HEK293T (cell line): ENCODE measurements at places on chromosomes 6 and 20.

DNA sequence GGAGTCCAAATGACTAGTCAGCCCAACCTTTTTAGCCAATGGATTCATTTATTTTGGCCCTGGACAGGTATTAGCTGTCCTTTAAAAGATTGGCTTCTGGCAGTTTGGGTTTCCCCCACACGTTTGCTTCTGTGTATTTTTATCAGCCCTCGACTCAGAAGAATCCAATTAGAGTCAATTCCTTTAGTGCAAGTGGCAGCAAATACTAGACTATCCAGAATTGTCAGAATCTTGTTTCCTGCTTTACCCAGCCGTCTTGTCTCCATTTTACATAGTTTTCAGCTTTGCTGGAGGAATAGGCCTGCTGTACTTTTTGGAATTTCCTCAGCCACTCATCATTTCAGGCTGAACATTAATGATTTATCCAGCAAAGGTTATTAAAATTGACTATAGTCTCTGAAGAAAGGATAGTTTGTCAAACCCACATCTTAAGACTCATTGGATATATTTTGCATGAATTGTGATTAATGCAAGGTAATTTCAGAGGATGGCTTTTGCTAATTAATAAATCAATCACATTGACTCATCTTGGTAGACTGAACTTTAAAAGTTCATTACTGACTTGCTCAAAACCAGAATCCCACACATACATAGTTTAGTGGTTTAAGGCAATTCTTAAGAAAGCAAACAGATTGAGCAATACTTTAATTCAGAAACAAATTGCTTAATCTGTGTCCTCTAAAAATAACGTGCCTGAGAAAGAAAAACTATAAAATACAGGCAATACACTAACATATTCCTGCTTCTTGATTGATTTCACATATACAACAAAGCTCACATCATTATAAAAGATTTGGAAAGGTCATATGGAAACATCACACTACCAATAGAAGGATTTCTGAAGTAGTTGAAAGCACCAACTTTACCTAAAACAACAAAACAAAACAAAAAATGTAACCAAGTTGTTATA is 62.9 kb upstream of the ZNF217 start:
- no peak for DNase-seq

DNA sequence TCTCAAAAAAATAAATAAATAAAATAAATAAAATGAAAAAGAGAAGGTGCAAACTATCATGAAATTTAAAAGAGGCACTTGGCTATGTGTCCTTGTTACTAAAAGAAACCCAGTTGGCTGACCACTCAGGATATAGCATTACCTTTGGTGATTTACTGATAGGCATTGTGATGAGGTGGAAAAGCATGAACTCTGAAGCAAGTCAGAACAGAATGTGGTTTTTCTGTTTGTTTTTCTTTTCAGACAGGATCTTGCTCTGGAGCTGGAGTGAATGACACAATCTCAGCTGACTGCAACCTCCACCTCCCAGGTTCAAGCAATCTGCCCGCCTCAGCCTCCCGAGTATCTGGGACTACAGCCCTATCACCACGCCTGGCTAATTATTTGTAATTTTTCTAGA is 31.9 kb downstream of the ZNF184 start:
- no peak for DNase-seq

DNA sequence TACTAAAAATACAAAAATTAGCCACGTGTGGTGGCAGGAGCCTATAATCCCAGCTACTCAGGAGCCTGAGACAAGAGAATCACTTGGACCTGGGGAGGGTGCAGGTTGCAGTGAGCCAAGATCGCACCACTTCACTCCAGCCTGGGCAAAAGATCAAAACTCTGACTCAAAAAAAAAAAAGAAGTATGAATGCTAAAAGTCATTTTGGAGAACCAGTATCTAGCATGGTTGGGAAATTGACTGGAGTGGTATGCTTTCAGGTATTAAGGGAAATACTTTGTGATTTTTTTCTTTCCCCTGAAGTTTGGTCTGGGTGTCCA is 30.1 kb downstream of the PCMT1 start:
- no peak for DNase-seq

GRCh38 chr20:48697845-48698491 is 129.8 kb downstream of the PREX1 start:
- DNase-seq: peak; percentile 30

GRCh38 chr20:33400812-33401183 is 521 bp downstream of the CDK5RAP1 start:
- DNase-seq: peak; percentile 39

DNA sequence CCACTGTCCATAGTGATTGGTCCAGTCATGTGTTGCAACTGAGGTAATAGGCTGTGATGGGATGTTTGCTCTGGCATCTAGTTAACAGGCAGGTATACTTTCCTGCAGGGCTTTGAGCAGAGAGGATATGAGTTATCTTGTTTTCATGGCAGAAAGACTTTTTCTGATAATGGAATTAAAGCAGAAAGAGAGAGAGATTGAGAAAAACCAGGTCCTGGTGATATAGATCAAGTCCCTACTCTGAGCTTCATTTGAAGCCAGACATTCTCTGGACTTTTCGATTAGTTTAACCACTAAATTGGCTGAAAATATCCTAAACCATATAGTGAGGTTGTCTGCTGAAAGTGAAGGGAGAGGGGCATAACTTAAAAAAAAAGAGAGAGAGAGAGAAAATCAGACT is 233.8 kb upstream of the TBX18 start:
- DNase-seq: no peak

- DNase-seq: no peak
Measured at GRCh38 chr6:36826520-36827227, 12.6 kb downstream of the CPNE5 start.

GRCh38 chr20:35757098-35757705 is 14.6 kb upstream of the PHF20 start:
- DNase-seq: no peak

DNA sequence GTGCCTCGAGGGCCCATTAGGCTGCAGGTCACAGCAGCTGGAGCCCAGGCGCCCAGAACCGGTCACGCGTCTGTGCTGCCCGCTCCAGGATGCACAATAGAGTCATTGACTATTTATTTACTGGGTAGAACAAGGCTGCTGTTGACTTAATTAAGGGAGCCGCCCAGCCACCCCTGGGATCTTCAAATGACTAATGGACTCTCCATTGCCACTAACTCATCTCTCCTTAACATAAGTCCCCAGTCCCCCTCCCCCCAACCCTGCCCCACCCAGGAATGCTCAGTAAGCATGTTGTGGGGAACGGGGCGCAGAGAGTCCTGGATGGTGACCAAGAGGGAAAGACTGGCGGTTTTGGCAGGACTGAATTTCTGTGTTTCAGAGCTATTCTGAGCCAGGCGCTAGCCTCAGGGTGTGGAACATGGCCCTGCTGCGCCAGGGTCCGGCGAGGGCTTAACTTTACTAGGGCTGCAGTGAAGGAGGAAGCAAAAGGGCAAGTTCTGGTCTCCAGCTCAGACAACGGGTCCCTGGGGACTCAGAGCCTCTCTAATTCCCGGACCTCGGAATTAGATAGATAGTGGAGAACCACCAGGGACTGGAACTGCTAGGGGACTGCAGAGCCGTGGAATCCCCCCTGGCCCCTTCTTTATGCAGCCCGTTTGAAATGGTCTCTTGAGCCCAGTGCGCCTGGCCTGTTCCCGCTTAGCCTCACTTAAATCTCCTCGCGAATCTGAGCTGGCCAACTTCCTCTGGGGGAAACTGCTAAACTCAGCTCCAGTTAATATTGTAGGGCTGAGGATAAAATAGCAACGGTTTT is 1.5 kb upstream of the GRIK2 start:
- DNase-seq: no peak

DNA sequence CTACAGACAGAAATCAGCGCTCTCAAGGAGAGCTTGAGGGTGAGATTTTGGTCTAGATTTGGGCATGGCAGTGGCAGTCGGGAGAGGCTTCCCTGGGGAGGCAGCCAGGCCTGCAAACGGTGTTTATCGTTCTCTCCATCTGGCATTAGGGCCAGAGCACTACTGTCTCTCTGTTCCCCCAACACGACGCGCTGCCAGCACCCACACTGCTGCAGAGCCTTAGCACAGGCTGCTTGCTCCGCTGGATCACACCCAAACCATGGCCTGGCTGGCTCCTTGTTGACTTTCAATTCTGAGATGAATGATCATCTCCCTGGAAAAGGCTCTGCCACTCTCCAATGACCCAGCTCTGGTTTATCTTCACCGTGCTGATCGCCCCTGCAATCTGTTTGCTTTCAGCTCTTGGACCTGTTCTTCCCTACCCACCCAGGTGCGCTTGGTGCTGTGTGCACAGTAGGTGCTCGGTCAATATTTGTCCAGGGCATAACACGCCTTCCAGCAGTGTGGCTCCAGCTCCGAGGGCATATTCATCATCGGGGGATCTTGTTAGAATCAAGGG is 106.1 kb downstream of the TFAP2C start:
- DNase-seq: no peak

DNA sequence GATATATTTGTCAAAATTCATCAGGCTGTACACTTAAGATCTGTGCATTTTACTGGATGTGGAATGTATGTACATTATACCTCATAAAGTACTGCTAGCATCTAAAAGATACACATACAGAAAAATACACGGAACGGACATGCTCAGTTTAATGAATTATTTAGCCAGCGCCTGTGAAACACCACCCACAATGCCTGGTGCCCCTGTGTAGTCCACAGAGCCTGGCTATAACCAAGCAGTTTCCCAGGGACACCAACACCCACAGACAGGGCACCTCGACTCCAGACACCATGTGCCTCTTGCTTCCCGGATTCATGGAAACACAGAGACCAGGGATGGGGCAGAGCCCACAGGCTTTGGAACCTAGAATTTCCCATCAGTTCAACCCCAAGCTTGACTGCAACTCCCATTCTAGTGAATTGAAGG is 17.4 kb upstream of the ARMC12 start:
- peak; percentile 5 for DNase-seq

DNA sequence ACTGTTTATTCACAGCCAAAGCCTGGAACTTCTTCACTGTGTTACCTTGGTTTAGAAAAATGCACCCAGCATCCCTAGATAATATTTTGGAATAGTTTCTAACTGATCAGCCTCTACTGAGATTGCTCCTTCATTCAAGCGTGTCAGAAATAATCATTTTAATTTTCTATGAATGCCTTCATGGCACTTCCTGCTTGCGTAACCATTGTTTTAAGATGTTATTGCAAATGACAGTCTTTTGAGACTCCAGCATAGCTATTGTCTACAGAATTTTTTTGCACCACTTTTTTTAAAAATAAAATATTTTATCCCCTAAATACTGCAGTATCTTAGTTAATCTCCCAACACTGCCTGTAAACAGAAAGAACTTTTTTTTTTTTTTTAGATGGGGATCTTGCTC is 213.1 kb downstream of the PHACTR1 start:
- DNase-seq: no peak

GRCh38 chr20:53658973-53659372 is 65.3 kb upstream of the ZNF217 start:
- no peak for DNase-seq

GRCh38 chr6:144315981-144316861 is 31.1 kb downstream of the UTRN start:
- DNase-seq: no peak

DNA sequence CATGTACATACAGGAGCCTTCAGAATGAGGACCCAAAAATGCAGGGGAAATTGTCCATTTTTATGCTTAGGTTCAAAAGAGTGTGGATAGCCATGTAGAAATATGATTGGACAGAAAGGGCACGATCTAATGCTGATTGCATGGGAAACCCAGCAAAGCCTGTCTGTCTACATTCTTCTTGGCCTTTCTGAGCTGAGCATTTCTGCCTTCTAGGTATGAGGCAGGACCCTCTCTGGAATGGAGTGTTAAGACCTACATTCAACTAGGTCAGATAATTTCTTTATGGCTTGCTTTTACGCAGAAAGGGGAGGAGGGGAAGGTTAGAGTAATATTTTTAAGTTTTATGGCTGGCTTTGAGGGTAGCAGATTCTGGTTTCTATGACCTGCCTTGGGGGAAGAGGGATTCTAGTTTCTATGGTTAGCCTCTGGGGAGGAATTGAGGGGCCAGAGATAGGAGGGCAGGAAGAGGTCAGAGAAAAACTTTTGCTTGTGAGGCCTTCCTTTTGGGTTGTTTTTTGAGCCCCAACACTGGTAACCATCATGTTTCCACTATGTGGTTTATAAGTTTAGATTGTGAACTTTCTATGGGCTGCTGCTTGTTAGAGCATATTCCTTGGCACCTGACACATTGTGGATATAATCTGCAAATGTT is 63.5 kb downstream of the LYRM2 start:
- DNase-seq: no peak

DNA sequence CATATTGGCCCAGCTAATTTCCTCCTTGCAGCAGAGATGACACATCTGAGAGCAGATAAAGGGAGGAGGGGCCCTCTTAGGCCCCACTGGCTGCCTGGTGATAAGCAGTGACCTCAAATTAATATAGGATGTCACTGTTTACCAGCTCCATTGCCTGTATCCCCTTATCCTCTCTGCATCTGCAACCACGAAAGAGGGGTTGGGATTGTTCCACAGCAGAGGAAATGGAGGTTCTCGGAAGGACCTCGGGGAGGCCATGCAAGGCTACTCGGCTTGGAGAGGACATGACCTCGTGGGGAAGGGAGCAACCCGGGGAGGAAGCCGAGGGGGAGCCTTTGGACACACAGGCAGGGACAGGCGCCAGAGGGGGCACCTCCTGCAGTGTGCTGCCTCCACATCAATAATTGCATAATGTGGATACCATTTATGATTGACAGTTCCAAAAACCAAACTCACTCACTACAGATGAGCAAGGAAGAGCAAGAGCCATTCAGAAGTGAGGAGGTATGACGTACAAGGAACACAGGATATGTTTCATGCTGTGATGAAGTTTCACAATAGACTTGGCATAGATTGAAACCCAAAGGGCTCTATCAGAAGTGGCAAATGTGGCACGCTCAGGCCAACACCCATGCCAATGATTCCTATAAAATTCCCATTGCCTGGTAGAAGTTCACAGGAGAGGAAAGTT is 177.2 kb upstream of the RNF24 start:
- no peak for DNase-seq

GRCh38 chr20:944148-944547 is 28.0 kb upstream of the ANGPT4 start:
- DNase-seq: no peak

GRCh38 chr6:54085541-54085940 is 25.7 kb upstream of the MLIP start:
- no peak for DNase-seq

DNA sequence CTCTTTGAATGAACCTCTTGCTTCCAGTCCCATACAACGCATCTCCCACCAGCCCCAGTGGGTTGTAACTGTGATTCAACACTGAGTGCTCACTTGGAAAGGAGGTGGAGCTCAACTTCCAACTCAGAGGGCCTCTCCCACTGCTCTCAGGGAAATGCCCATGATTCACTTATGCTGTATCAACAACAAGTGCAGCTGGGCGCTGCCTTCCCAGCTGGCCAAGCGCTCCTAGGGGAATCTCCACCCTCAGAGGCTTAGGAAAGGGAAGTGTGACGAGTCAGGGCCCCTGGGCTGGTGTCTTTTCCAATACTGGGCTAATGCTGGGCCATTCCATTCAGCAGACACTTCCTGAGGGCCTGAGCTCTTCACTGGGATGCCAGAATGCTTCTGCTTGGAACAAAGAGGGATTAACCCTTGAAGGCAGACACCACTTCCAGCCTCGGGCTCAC is 8.1 kb upstream of the OCSTAMP start:
- DNase-seq: no peak

- no peak for DNase-seq
Measured at GRCh38 chr20:40813029-40813431, 124.0 kb upstream of the MAFB start.
